ENCODE measurements at places on chromosomes 1 and 21.

DNA sequence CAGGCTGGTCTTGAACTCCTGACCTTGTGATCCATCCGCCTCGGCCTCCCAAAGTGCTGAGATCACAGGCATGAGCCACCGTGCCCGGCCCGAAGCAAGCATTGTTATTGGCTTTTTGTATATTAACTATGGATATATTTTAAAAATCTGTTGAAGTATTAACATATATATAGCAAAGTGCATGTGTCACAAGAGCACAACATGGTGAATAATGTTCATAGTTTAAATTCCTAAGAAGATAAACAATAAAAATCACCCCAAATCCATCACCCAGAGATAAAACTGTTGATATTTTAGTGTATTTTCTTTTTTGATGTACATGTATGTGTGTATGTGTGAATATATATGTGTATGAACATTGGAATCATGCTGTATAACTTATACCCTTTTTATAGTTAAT is 9.1 kb upstream of the FOXE3 start:
- DNase-seq: no peak

GRCh38 chr21:16589006-16589898 is 859.5 kb downstream of the USP25 start:
- DNase-seq: no peak

- DNase-seq: no peak
These were observed 148.6 kb downstream of the PPIAL4G start for GRCh38 chr1:148334339-148335130.

DNA sequence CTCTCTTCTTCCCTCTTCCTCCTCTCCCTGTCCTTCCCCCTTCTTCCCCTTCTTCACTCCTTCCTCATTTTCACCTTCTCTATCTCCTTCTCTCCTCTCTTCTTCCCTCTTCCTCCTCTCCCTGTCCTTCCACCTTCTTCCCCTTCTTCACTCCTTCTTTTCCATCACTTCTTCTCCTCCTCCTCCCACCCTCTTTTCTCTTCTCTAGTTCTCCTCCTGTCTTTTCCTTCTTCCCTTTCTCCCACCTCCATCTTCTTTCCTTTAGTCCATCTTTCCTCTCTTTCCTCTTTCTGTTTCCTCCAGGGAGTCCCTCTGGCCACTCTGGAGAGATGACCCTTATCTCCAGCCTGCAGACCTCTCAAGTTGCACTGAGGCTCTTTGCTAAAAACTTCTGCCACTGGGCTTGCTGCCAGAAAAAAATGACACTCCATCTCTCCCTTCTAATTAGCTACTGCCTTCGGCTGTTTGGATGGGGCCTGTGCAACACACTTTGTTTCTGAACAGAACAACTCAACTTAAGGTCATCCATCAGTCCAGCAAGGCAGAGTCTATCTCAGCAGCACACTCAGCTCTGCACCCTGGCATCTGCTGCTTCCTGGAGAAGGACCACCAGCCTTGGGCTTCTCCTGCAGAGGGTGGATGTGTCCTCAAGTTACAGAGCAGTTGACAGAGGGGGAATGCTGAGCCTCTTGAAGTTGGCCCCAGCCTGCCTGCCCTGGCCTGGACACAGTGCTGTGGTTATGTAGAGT is 538.8 kb downstream of the MATN1 start:
- DNase-seq: no peak

DNA sequence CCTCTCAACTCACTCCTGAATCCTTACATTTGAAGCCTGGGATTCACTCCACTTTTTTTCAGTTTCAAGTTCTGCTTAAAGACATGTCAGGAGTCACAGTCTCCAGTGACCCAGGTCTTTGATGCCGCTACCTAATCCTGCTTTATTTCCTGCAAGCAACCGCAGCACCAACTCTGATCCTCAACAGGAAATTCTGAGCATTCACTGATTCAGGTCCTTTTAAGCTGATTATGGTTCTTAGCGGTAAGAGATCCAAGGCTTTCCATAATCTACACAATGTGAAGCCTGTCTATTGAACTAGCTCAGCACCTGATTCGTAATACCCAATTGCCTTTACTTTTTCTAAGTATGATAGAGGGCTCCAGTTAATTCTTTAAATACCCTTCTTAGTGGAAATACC is 43.7 kb upstream of the PIGC start:
- DNase-seq: no peak

DNA sequence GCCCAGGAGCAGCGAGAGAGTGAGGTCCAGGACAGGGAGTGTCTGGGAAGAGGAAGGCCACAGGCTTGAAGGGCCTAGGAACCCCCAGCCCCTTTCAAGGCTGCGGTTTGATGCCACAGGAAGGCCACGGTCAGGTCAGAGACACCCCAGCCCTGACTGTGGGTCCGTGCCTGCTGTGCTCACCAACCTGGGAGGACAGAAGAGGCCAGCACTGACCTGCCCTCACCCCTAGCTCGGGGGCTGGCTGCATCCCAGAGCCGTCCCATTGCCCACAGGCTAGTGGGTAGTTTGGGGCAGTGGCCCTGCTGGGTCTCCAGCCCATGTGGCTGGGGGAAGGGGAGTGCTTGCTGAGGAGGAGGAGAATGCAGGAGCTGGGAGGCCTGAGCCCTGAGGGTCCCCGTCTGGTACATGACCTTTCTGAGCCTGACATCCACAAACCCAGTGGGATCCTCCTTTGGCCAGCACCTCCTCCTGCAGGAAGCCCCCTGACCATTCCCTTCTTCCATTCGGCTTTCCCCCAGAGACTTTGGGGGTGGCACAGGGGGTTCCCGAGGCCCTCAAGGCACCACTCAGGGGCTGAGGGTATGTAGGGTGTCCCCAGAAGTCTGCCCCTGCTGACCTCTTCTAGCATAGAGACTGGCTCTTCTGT is 54.3 kb downstream of the WNT9A start:
- DNase-seq: no peak

DNA sequence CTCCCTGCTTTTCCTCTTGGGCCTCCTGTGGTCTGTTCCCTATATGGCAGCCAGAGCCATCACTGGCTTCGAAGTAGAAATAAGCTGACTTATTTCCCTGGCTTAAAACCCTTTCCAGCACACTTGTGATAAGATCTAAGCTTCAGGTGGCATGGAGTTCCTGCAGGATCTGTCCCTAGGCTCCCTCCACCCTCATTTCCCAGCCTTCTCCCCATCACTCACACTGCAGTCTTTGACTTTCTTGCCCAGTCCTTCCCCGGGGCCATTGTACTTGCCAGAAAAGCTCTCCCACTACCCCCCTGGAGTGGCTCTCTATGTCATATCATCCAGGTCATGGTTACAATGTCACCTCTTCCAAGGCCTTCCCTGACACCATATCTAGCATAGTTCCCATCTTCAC is 55.8 kb downstream of the KCNJ6 start:
- no peak for DNase-seq

GRCh38 chr1:221394011-221394544 is 347.8 kb downstream of the DUSP10 start:
- DNase-seq: no peak

GRCh38 chr1:201172999-201173610 is 17.5 kb upstream of the IGFN1 start:
- DNase-seq: no peak
